ENCODE measurements at places on chromosomes 2 and 18.

GRCh38 chr2:6139916-6140315 is 447.7 kb downstream of the SOX11 start:
- H3K4me1 ChIP-seq = no peaks in the 10 kb centered on the region
- no peak overlapping the region for H3K4me3 ChIP-seq
- H3K27ac ChIP-seq = no peak overlapping the region
- no peak for DNase-seq

GRCh38 chr2:3034396-3034795 is 343.2 kb downstream of the EIPR1 start:
- H3K27ac ChIP-seq = no peak overlapping the region
- no peak overlapping the region for H3K4me3 ChIP-seq
- peaks cover 63% of the 10 kb centered on the region for H3K27me3 ChIP-seq
- H3K4me1 ChIP-seq = no peaks in the 10 kb centered on the region

DNA sequence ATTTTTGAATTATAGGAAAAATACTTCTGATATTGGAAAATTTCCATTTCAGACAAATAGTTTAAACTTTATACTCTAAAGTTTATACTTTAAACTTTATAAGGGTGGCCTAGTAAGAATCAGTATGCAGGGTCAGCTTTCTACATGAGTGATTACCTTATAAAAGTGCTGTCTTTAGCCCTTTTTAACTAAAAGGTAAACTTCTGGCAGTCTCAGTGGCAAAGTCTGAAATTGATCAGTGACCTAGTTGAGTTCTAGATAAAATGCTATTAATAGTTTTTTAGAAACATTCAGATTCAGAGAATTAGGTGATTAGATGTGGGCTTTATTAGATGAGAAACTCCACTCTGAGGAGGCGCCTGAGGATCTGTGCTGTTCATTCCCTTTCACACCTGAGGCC is 15.5 kb downstream of the GORASP2 start:
- H3K27ac ChIP-seq = no peak overlapping the region
- no peaks in the 10 kb centered on the region for H3K27me3 ChIP-seq
- H3K4me3 ChIP-seq = no peak overlapping the region
- H3K4me1 ChIP-seq = no peaks in the 10 kb centered on the region
- peaks cover 9% of the 10 kb centered on the region for H3K36me3 ChIP-seq

DNA sequence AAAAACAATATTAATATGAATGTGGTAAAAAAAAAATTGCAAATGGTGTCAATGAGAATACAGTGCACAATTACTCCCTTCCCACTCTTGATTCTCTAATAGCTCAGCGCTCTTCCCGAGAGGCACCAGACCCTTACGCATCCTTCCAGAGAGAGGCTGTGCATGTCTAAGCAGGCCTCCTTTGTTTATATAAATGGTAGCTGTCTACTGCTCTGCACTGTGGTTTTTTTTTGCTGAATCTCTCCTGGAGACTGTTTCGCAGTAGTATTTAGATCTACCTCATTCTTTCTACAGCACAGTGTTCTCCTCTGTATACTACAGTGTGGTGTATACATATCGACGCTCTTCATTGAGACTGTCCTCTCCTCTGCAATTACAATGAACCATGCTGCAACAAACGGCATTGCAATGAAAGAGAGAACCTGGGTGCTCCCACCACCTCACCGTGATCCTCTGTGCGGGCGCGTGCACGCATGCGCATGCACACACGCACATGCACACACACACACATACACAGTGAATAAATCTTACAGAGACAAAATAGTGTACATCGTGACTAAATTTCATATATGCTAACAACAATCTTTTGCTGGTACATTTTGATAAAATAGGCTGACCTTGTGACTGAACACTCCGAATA is 19.4 kb downstream of the SEPTIN10 start:
- H3K27ac ChIP-seq = no peak overlapping the region
- no peaks in the 10 kb centered on the region for H3K36me3 ChIP-seq
- no peak overlapping the region for H3K4me3 ChIP-seq
- DNase-seq = no peak

DNA sequence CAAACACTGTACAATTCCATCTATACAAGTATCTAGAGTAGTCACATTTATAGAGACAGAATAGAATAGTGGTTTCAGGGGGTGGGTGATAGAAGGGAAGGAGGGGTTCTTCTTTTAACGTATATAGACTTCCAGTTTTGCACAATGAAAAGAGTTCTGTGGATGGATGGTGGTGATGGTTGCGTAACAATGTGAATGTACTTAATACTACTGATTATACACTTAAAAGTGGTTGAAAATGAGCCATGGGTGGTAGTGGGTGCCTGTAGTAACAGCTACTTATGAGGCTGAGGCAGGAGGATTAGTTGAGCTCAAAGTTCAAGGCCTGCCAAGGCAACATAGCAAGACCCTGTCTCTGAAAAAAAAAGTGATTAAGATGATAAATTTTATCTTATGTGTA is 85.8 kb downstream of the SETBP1 start:
- no peak overlapping the region for H3K4me3 ChIP-seq
- no peak overlapping the region for H3K27ac ChIP-seq
- H3K4me1 ChIP-seq = no peaks in the 10 kb centered on the region
- DNase-seq = no peak
- no peaks in the 10 kb centered on the region for H3K27me3 ChIP-seq
- H3K36me3 ChIP-seq = no peaks in the 10 kb centered on the region

DNA sequence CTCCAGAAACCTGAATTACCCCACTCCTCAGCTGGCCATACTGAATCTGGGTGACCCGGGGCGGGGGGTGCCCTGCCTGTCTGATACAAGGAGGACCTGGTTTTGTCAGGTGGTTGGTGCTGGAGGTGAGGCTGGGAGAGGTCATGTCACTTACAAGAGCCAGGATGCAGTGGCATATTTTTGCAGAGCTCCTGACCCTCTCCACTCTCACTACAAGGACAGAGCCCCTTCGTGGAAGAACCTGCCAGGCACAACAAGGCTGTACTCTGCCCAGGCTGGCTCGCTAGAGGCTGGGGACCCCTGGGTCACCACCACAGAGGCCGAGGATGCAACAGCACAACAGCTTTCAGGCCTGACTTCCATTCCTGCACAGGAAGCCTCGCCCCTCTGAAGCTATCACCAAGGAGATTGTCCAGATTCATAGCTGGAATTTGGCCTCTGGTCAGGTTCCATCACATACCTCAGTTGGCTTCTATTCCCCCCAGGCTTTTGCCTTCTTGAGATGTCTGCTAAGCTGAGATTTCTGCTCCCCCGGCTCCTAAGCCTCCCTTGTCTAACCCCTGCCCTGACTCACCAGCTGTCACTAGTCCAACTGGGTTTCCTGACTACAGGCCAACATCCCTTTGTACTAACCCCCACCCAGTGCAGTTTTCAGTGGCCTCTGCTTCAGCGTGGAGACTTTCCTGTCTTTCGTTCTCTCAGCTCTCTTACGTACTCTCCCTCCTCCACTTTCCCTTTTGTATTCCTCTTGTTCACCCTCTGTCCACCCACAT is 132.5 kb upstream of the EPAS1 start:
- peaks cover 35% of the 10 kb centered on the region for H3K4me1 ChIP-seq
- no peaks in the 10 kb centered on the region for H3K27me3 ChIP-seq
- H3K27ac ChIP-seq = peak overlapping the region; percentile 95
- peak overlapping the region; percentile 41 for H3K4me3 ChIP-seq
- DNase-seq = peak; percentile 99

GRCh38 chr2:121094101-121094500 is 190.9 kb downstream of the TFCP2L1 start:
- H3K27me3 ChIP-seq = no peaks in the 10 kb centered on the region
- H3K27ac ChIP-seq = no peak overlapping the region
- H3K4me1 ChIP-seq = peaks cover 6% of the 10 kb centered on the region
- no peak for DNase-seq
- no peak overlapping the region for H3K4me3 ChIP-seq

DNA sequence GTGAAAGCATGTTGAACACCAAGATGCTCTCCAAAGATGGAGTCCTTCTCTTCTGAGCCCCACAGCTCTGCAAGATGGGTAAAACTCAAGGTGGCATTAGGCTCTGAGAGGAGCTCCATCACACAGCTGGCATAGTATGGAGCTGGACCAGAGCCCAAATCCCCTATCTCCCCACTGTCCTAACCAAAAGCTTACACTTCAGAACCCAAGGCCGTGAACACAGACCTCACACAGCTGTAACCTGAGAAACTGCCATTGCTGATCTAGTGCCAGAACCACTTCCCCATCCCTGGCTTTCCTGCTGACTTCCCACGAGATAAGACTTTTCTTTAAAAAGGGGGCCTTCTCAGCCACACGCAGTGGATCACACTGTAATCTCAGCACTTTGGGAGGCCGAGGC is 25.0 kb downstream of the TTC32 start:
- H3K27ac ChIP-seq = no peak overlapping the region
- no peak overlapping the region for H3K4me3 ChIP-seq
- H3K27me3 ChIP-seq = no peaks in the 10 kb centered on the region
- H3K36me3 ChIP-seq = no peaks in the 10 kb centered on the region

DNA sequence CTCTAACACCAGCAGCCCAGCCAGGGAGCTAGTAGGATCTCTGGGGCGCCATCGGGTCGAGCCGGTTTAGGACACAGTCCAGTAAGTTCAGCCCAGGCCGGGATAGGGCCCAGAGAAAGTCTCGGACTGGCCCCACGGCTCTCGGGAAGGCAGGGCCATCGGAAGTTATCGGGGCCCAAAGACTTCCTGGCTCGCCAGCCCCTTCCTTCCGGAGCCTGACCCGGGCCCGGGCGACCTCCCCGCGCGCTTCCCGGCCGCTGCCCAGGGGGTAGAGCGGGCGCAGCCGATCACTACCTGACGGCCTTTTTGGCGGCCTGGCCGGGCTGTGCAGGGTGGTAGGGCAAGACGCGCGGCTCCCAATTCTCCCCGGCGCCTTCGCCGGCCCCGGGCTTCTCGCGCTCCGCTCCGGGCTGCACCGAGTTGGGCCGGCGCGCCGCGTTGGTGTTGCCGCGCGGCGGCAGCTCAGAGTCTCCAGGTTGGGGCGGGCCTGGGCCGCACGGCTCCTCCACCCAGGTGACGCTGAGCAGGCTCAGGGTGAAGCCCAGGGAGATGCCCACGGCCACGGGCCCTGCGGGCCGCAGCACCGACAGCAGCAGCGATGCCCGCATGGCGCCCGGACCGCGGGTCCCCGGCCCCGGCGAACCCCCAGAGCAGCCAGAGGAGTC is 546 bp downstream of the CHPF start:
- peak overlapping the region; percentile 91 for H3K4me3 ChIP-seq
- no peaks in the 10 kb centered on the region for H3K27me3 ChIP-seq
- DNase-seq = peak; percentile 50

DNA sequence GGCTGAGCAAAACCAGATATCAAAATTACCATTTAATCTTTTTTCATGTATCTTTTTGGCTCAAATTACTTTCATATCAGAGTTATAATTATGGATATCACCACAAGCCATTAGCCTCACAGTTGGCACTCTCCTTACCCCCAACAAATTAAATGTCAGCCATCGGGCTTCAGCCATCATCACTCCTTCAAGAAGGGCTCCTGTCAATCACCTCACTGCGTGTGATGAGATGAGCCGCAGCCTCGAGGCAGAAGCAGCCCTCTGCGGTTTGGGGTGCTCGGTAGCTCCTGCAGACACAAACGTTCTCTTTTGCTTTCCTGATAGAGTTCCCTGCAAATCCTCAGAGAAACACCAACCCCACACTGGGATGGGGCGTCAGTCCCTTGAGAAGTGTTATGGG is 94.1 kb downstream of the DNER start:
- H3K36me3 ChIP-seq = no peaks in the 10 kb centered on the region
- DNase-seq = no peak

Data from PC-3 (cell line).